ENCODE measurements at places on chromosomes 7 and 10.

GRCh38 chr10:8044908-8045725, 9.4 kb upstream of the GATA3 start:
- DNase-seq, result peak; percentile 21

DNA sequence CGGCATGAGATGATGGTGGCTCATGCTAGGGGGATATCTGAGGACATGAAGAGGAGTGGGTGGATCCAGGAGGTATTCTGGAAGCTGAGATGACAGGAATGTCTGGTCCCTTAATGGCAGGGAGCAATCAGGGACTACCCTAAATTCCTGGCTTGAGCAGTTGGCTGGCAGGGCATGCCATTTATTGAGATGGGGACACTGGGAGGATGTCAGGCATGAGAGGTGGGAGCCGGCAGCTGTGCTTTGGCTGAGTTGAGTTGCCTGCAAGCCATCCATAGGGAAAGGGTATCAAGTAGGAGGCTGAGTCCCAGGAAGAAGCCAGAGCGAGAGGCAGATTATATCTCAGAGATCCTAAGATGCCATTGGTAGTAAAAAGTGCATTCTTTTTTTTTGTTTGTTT, 69.6 kb downstream of the COL26A1 start:
- no peak for DNase-seq

- no peak for DNase-seq
Measured at GRCh38 chr10:283140-283479, 147.9 kb downstream of the ZMYND11 start.

- DNase-seq, result no peak
Measured at GRCh38 chr10:69214666-69215131, 5.4 kb upstream of the HKDC1 start.

DNA sequence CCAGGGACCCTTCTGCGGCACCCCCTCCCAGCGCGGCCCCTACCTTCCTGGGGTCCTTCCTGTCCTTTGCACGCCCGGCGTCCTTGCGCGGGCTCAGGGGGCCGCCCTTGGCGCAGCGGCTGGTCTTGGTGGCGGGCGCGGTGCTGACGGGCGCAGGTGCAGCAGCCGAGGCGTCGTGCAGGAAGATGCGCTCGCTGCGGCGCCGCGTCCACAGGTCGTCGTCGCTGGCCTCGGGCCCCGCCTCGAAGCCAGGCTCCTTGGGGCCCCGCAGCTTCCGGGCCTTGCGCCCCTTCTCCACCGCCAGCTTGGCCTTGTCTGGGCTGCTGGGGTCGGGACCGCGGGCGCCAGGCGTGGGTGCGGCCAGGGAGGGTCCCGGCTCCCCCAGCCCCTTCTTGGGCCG, 49.8 kb downstream of the SLC29A4 start:
- DNase-seq, result no peak
